ENCODE measurements at places on chromosomes 1 and 21.

DNA sequence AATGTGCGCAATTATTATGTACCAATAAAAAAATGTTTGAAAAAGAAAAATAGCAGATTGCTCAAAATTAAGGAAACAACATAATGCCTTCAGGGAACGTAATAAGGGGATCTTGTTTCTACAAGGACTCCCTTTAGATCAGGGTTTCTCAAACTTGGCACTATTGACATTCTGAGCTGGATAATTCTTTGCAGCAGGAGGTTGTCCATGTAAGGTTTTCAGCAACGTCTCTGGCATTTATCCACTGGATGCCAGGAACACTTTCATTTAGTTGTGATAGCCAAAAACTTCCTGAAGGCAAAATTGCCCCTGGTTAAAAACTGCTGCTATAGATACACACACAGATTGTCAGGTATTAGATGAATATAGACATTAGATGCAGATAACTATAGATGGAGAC lies 666.7 kb upstream of the ADAMTS5 start:
- DNase-seq = no peak

DNA sequence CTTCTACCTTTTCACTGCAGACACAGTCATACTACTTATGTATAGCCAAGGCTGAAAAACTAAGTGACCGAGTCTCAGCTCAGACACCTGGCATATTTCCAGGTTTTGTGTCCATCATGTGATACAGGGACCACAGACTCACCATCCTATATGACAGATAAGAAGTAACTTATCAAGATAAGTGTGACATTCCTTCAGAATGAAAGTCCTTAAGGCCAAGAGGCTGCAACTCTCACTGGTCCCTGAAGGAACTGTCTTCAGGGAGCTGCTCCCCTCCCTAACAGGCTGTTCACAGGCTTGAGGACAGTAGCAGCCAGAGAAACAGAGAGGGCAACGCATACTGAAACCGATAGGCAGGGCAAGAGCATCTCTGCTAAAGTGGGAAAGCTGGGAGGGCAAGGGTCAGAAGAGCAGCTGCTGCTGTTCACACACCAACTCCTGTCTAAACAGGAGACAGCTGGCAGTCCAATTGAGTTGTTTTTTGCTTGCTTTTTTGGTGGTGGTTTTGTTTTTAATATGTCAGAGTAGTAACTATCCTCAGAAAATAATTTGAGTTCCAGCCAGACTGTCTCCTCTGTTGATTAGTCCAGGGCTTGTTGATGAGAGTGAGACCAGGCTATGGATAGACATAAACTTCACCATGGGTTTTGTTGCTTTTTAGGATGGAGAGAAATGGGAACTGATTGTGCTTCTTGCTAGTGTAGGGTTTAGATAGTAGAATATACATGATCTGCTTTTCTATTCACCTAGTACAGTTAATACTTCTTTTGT lies 67.7 kb downstream of the MACF1 start:
- no peak for DNase-seq

- no peak for DNase-seq
These were observed 128.5 kb upstream of the GALNT2 start for GRCh38 chr1:229938551-229938950.

DNA sequence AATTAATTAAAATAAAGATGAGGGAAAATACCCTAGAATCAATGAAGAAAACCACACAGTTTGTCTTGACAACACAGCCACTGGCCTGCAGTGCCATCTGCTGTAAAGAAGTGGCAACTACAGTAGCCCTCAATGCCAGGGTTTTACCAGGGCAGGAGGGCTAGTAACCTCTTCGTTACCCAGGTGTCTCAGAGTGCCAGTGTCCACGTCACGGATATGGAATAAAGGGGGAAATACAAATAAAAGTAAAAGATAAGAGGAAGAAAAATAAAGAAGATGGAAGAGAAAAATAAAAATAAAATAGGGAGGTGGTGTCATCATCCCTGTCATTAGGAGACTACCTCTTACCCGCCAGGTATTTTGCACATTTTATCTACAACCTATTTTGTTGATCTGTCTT lies 14.2 kb upstream of the SLC44A3 start:
- no peak for DNase-seq

- DNase-seq = no peak
These were observed 11.1 kb upstream of the RASSF5 start for GRCh38 chr1:206496131-206496793.

DNA sequence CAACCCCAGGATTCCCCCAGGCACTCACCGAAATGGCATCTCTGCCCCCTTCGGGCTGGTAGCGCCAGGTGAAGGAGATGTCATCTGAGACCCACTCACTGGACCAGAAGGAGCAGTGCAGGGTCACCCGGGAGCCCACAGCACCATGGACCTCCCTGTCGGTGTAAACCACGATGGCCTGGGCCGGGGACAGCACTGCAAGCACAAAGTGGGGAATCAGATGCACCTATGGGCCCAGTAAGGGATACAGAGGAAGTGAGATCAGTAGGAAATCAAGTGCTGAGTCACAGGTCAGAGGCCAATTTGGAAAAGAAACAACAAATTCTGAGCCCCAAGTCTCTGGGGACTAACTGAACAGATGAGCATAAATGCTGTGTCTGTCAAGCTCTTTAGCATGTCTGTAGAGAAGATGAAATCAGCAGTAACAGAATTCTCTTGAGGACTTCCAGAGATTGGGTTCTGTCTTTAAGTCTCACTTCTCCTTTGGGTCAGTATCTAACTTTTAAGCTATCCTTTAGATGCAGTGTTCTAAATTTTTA lies 2.5 kb downstream of the MPZ start:
- DNase-seq = no peak

DNA sequence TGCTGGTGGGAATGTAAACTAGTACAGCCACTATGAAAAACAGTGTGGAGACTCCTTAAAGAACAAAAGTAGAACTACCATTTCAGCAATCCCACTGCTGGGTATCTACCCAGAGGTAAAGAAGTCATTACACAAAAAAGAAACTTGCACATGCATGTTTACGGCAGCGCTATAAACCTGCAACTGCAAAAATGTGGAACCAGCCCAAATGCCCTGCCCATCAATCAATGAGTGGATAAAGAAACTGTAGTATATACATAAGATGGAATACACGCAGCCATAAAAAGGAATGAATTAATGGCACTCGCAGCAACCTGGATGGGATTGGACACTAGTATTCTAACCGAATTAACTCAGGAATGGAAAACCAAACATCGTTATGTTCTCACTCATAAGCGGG lies 51.0 kb downstream of the ZSWIM5 start:
- no peak for DNase-seq

DNA sequence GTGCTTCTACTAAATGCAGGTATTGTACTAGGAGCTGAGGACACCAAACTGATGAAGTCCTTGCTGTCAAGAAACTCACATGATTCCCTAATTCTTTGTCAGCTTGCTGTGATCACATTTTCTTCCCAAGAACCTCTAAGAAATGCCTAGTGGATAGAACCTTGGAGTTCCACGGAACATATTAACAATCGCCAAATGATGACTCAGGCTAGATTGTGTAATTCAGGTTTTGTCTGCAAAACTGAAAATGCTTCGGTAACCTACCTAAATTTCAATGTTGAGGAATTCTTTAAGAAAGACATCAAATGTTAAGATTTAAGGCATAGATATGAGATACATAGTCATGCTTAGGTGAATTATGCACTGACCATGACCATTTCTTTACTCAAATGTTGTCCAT lies 1.7 kb upstream of the GADD45A start:
- no peak for DNase-seq

DNA sequence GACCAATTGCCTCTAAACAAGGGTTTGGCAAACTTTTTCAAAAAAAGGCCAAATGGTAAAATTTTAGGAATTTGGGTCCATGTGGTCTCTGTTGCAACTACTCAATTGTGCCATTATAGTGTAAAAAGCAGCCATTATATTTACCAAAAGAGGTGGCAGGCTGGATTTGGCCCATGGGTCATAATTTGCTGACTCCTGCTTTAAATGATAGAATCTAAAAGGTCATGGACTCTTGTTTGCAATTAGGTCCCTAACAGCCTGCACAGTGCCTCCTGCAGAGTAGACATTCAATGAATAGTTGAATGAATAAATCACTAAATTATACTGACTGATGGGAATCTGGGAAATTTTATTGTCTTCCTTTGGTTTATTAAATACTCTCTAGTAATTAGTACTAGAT lies 6.2 kb downstream of the BECN2 start:
- DNase-seq = no peak

GRCh38 chr1:245481261-245481660 lies 326.5 kb downstream of the KIF26B start:
- no peak for DNase-seq

DNA sequence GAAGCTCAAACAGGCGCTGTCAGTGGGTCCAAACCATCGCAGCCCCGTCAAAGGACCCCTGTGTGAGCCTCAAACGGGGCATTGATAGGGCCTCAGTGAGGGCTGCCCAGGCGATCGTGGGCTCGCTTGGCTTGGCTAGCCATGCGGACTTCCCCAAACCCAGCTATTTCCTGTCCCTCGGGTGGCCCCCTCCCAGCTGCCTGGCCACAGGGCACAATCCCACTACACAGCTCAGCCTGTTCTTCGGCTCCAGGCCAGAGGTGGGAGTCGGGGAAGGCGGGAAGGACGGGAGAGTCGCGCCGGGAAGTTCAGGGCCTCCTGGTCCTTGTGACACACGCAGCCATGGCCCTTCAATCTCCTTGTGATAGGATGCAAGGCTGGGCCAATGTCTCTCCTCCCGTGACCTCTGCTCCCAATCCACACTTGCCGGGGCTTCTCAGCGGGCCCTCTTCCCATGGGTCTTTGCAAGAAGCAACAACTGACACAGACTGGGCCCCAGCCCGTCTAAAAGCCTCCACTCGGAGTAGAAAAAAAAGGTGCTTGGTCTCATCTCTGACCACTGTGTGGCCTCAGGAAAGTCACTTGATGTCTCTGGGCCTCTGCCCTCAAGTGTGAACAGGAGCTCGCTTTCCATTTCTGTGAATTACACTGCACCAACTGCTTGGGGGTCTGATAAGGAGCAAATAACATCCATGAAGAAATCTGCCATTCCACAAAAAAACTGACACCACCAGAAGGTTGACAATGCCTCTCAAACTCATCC lies 7.1 kb upstream of the MATN1 start:
- no peak for DNase-seq

All from left renal cortex interstitium (tissue), 4 donors.